CD4-positive, alpha-beta T cell treated with Interferon alpha-2 for 1 hour (primary cell): ENCODE measurements at places on chromosomes 11 and 22.

GRCh38 chr11:116840224-116840745 lies 2.9 kb upstream of the APOA1 start:
- peak; percentile 9 for DNase-seq

DNA sequence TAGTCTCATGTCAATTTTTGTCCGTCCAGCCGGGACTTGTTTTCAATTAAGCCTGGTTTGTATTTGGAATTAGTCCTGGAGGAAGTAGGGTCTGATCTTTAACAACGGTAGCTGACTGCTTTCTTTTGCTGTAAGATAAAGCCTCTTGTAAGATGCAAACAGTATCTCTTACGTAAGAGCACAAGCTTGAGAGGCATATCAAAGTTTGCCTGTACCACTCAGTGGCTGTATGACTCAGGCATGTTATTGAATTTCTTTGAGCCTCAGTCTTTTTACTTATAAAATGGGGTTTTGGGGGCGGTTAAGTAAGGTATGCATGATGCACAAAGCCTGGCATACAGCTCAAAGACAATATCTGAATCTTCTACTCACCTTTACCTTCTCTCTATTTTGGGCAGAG lies 198.4 kb upstream of the NARS2 start:
- DNase-seq: no peak

DNA sequence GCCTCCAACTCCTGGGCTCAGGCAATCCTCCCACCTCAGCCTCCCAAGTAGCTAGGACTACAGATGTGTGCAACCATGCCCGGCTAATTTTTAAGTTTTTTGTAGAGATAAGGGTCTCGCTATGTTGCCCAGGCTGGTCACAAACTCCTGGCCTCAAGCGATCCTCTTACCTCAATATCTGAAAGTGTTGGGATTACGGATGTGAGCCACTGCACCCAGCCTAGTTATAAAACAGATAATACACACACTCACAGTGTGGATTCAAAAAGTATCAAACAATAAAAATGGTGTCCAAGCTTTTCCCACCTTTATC lies 377 bp upstream of the CCDC188 start:
- DNase-seq: no peak

DNA sequence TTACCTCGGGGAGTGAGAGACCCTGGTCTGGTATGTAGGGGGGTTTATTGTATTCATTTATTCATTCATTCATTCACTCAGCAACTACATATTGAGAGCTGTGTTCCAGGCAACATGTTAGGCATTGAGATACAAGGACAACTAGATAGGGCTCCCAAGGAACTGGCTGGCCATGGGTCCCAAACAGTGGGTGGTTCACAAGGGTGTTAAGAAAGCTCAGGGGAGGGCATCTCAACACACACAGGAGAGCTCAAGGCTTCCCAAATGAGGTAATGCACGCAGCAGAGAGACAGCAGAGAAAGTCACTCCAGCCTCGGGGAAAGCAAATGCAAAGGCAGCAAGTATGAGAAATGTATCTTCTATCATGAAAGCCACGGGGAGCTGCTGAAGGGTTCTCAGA lies 51.8 kb downstream of the BTG4 start:
- no peak for DNase-seq

DNA sequence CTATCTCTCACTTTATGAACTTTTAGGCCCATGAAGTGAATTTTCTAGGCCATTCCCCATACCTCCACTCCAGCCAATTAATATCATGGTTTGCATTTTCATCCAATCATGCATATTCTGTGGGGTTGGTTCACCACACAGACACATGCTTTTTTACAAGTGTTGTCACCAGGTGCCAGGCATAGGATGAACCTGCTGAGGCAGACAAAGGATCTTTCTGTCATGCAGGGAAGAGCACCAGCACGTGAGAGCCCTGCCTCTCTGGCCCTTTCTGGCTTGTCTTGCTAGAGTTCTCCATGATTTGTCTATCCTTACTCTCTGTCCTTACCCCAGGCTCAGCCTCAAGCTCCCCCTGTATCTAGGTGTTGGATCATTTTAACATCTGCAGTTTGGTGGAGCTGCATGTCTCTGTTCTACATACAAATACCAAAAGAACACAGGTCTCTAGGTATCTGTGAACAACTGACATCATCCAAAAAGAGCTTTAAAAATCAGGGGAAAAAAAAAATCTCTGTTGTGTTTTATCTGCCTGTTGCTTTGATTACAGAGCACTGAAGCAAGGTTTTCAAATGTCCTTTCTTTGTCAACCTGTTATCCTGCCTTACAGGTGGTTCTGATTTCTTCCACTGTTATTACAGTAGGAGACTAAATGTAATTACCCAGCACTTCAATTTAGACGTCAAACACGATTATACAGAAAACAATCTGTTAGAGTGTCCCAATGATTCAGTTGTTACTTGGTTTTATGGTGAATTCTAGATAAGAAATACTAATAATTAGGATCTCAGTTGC lies 58.4 kb upstream of the GRAMD1B start:
- DNase-seq: no peak

- no peak for DNase-seq
Measured at GRCh38 chr11:82174610-82175009, 559.1 kb downstream of the FAM181B start.

GRCh38 chr22:27213766-27214581 lies 556.6 kb downstream of the MIAT start:
- DNase-seq: no peak

GRCh38 chr11:115244758-115245157 lies 259.5 kb downstream of the CADM1 start:
- no peak for DNase-seq

DNA sequence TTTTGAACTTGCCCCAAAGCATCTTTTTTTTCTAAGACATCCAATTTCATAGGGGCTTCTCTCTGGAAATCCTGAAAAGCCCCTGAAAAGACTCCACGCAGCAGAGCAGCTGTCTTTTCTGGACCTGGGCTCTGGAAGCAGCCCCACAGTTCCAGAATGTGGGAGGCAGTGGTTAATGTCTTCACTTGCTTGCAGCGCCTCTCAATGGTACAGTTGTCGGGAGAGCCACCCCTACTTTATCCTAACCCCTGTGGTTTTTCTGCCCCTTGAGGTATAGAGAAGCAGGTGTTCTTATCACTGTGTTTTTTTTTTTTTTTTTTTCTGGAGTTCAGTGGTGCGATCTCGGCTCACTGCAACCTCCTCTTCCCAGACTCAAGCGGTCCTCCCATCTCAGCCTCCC lies 83.4 kb upstream of the SORL1-AS1 start:
- DNase-seq: no peak

- no peak for DNase-seq
Measured at GRCh38 chr11:10483584-10483983, 28.5 kb downstream of the AMPD3 start.

DNA sequence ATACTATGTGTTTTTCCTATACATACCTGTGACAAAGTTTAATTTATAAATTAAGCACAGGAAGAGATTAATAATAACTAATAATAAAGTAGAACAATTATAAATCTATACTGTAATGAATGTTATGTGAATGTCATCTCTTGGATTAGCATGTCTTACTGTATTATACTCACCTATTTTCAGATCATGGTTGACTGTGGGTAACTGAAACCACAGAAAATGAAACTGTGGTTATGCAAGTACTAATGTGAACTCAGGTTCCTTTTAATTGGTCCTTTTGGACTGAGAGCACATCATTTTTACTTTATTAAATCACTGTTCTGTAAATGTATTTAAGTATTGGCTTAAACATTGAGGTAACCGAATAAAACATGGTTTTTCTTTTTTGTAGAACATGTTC lies 108.8 kb downstream of the PPP6R3 start:
- no peak for DNase-seq

DNA sequence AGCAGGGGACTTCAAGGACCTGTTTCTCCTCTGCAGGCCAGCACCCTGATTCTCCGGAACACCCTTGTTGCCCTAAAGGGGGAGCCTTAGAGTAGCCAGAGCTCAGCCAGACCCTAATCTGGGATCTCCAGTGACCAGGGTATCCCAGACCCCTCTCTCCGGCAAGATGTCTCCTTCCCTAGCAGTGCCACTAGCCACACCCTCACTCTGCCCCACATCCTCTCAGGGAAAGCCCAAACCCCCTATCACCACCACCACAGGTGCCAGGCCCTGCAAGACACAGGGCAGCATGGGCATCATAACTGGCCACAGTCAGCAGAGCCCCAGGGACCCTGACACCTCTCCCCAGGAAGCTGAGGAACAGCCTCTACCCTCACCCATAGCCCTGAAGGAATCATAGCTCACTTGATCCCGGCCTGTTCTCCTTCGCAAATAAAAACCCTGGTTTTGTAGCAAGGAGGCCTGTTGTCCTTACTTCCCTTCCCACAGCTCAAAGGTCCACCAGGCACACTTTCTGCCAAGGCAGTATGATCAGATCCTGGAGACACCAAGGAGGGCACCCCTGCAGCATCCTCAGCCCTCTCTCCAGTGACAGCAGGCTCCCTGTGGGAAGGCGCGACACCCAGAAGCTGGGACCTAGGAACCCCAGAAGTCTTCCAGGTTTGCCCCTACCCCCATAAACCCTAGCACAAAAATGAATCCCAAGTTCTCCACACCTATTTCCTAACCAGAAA lies 4.6 kb downstream of the CFL1 start:
- DNase-seq: no peak
